ENCODE measurements at places on chromosomes 13 and 19. TPM values are rescaled to one million over a fixed set of nuclear protein-coding genes. Genes with fewer than 3 reads are reported as not detected.

FXYD5 gene
- total RNA-seq = 46.7 TPM

LSM7 gene
- total RNA-seq = 152 TPM

GRCh38 chr13:36865265-36865664 lies 46.2 kb downstream of the RFXAP start:
- no peak overlapping the region for H3K4me3 ChIP-seq
- no peak overlapping the region for H3K27ac ChIP-seq
- H3K36me3 ChIP-seq = peaks cover 12% of the 10 kb centered on the region
- H3K4me1 ChIP-seq = no peaks in the 10 kb centered on the region
- no peaks in the 10 kb centered on the region for H3K27me3 ChIP-seq
- no peak for DNase-seq

DNA sequence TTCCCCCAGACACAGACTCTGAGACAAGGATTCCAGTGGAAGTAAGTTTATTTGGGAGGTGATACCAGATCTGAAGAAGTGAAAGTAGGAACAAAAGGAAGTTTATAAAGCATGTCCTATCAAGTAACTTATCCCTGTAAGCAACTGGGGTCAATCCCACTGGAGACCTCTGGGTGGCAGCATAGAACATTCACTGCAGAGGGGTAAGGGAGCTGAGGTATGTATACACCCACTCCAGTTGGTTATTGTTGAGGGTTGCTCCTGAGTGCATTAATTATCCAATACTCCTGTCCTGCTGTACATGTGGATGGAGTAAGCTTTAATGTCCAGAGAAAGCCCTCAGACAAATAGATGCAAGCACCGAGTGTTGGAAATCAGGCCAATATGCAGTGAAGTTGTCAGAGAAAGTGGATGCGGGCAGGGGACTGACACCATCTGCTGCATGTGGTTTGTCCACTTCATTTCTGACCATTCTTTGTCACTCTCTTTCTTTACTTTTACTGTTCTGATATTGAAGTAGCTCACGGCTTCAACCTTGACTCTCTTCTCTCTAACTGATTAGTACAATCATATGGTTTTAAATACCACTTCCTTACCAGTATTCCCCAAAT lies 46.7 kb downstream of the NOTCH3 start:
- H3K27me3 ChIP-seq = peaks cover 4% of the 10 kb centered on the region
- no peak for DNase-seq
- H3K36me3 ChIP-seq = no peaks in the 10 kb centered on the region
- H3K4me3 ChIP-seq = no peak overlapping the region

DNA sequence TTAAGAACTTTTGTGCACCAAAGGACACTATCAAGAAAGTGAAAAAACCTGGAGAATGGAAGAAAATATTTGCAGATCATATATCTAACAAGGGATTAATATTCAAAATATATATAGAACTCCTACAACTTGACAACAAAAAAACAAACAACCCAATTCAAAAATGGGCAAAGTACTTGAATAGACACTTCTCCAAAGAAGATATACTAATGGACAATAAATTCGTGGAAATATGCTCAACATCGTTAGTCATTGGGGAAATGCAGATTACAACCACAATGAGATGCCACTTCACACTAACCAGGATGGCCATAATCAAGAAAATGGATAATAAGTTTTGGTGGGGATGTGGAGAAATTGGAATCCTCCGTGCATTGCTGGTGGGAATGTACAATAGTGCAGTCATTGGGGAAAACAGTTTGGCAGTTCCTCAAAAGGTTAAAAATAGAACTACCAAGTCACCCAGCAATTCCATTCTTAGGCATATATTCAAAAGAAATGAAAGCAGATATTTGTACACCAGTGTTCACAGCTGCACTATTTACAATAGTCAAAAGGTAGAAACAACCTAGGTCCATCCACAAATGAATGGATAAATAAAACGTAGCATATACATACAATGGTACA lies 2.2 kb upstream of the LSR start:
- H3K36me3 ChIP-seq = no peaks in the 10 kb centered on the region
- no peaks in the 10 kb centered on the region for H3K27me3 ChIP-seq
- H3K4me1 ChIP-seq = no peaks in the 10 kb centered on the region
- peak overlapping the region; percentile 96 for H3K27ac ChIP-seq

GRCh38 chr19:38654628-38655055 lies 7.2 kb downstream of the ACTN4 start:
- H3K36me3 ChIP-seq = peaks cover 29% of the 10 kb centered on the region
- no peak for DNase-seq
- H3K27me3 ChIP-seq = no peaks in the 10 kb centered on the region
- H3K4me1 ChIP-seq = peaks cover 100% of the 10 kb centered on the region
- H3K27ac ChIP-seq = peak overlapping the region; percentile 100
- no peak overlapping the region for H3K4me3 ChIP-seq

- H3K27me3 ChIP-seq = no peaks in the 10 kb centered on the region
- H3K4me3 ChIP-seq = no peak overlapping the region
- peak overlapping the region; percentile 93 for H3K27ac ChIP-seq
- H3K4me1 ChIP-seq = peaks cover 64% of the 10 kb centered on the region
- peaks cover 77% of the 10 kb centered on the region for H3K36me3 ChIP-seq
Observed at GRCh38 chr19:47729468-47729798, 15.9 kb upstream of the NOP53 start.

DNA sequence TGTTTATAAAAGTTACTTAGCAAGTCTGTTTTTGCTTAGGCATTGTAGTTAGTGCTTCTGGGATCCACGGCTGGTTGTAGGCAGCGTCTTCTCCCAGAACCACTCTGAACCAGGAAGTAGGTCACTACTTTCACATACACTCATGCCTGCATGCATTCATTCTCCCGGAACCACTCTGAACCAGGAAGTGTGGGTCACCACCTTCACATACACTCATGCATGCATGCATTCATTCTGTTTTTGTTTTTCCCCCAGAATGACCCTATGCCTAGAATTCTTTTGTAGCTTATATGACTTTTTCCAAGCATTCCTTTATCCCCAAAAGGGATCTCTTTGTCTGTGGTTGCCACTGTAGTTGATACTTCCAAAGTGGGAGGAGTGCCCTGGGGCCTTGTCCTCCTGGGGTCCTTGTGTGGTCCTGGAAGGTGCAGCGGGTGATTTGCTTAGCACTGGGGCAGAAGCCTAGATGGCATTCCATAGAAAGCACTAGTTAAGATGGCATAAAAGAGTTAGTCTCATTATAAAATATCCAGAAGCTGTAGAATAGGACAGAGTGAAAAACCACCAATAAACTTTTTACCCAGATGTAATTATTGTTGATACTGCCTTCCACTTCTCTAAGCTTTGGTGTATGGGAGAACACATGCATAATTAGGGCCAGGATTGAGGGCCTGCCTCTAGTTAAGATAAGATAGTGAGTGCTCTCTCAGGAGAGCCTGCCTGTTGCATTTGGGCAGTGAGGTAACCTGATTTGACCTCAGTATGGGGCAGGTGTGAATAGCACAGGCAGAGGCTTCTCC lies 68.6 kb upstream of the TEX29 start:
- H3K4me3 ChIP-seq = no peak overlapping the region
- no peaks in the 10 kb centered on the region for H3K36me3 ChIP-seq
- H3K27me3 ChIP-seq = no peaks in the 10 kb centered on the region

GRCh38 chr13:20989656-20990321 lies 71.6 kb downstream of the LATS2 start:
- H3K27me3 ChIP-seq = no peaks in the 10 kb centered on the region
- no peak overlapping the region for H3K27ac ChIP-seq
- DNase-seq = no peak
- H3K4me3 ChIP-seq = no peak overlapping the region
- H3K36me3 ChIP-seq = peaks cover 74% of the 10 kb centered on the region

DNA sequence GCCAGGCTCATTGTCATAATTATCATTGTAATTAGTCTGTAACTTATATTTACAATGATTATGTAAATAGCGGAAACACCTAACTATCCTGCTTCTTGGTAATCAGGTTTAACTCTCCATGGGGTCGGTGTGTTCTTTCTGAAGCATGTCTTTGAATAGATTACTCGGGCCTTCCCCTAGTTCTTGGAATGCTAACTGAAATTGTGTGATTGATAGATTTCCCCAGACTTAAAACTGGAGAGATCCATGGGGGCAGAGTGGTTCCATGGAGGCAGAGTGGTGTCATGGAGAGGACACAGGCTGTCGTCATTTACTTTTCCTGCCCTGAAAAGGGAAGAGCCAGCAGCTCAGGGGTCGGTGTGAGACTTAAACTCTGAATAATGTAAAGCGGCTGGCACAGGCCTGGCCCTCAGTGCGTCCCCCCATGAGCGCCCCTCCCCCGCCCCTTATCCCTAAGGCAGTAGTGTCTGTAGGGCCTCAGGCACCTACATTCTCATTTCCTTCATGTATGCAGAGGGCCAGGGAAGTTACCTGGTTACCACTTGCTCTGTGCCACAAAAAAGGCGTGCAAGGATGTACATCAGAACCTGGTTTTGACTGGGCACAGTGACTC lies 225.1 kb downstream of the TM9SF2 start:
- H3K4me1 ChIP-seq = no peaks in the 10 kb centered on the region
- DNase-seq = no peak
- H3K36me3 ChIP-seq = no peaks in the 10 kb centered on the region
- no peak overlapping the region for H3K4me3 ChIP-seq
- no peak overlapping the region for H3K27ac ChIP-seq
- H3K27me3 ChIP-seq = no peaks in the 10 kb centered on the region

Data from esophagus squamous epithelium (tissue), 5 donors.